Cardiac septum (tissue), 1 donor: ENCODE measurements at places on chromosomes 2 and 18. TPM values are rescaled to one million over a fixed set of nuclear protein-coding genes. Genes with fewer than 3 reads are reported as not detected.

Gene GALNT1
- 46.6 TPM for total RNA-seq

Gene D2HGDH
- 15.7 TPM for total RNA-seq

Gene HOXD1
- total RNA-seq: 0.59 TPM

Gene ZNF396
- total RNA-seq: 1.0 TPM

Gene TTC21B
- total RNA-seq: 12.5 TPM

Gene SNTG2
- total RNA-seq: 1.0 TPM

Gene ACMSD
- not detected for total RNA-seq

Gene IRS1
- 14.0 TPM for total RNA-seq

Gene SULT1C4
- 2.4 TPM for total RNA-seq

Gene ANKZF1
- total RNA-seq: 22.4 TPM

Gene IL36G
- not detected for total RNA-seq

Gene CHRNA1
- total RNA-seq: 0.94 TPM

Gene ARMC9
- total RNA-seq: 3.9 TPM

Gene COLEC12
- 5.5 TPM for total RNA-seq

Gene DSG2
- 34.4 TPM for total RNA-seq

Gene TMEM163
- total RNA-seq: 0.38 TPM

Gene IL18RAP
- 0.70 TPM for total RNA-seq

Gene GAL3ST2
- total RNA-seq: not detected

Gene ALLC
- total RNA-seq: not detected

Gene LCT
- total RNA-seq: not detected

Gene MEMO1
- total RNA-seq: 70.7 TPM

Gene RGPD4
- total RNA-seq: 0.19 TPM

Gene GNLY
- total RNA-seq: 2.3 TPM

Gene STAT4
- 37.8 TPM for total RNA-seq

Gene CD302
- 10.8 TPM for total RNA-seq

Gene LRATD1
- 0.67 TPM for total RNA-seq

Gene PSTPIP2
- total RNA-seq: 1.3 TPM

Gene NCL
- 299 TPM for total RNA-seq

Gene MAP3K19
- not detected for total RNA-seq

Gene KCNS3
- total RNA-seq: 3.7 TPM

Gene HOXD3
- 1.0 TPM for total RNA-seq

Gene NMS
- total RNA-seq: not detected

Gene MYCN
- total RNA-seq: 0.43 TPM

Gene RGPD3
- 0.08 TPM for total RNA-seq

Gene EPHA4
- 72.6 TPM for total RNA-seq
